ENCODE measurements at places on chromosomes 16 and 17.

DNA sequence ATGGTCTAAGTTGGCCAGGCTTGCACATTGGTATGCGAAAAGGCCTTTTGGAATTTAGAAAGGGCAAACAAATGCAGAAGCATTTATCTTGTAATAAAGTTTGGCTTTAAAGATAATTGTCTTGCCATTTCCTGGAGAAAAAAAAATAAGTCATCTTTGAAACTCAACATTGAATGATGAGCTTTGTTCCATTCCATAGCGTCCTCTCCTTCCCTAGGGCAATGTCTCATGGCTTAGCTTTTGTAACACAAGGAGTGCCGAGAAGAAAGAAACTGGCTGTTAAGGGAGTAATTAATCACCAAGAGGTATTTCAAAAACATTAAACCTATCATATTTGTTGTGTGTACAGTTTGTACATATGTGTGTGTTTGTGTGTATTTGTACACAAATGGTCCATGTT, 372.3 kb downstream of the NPIPA8 start:
- DNase-seq = no peak

GRCh38 chr17:7842380-7843256, 8.6 kb downstream of the KDM6B start:
- peak; percentile 73 for DNase-seq

DNA sequence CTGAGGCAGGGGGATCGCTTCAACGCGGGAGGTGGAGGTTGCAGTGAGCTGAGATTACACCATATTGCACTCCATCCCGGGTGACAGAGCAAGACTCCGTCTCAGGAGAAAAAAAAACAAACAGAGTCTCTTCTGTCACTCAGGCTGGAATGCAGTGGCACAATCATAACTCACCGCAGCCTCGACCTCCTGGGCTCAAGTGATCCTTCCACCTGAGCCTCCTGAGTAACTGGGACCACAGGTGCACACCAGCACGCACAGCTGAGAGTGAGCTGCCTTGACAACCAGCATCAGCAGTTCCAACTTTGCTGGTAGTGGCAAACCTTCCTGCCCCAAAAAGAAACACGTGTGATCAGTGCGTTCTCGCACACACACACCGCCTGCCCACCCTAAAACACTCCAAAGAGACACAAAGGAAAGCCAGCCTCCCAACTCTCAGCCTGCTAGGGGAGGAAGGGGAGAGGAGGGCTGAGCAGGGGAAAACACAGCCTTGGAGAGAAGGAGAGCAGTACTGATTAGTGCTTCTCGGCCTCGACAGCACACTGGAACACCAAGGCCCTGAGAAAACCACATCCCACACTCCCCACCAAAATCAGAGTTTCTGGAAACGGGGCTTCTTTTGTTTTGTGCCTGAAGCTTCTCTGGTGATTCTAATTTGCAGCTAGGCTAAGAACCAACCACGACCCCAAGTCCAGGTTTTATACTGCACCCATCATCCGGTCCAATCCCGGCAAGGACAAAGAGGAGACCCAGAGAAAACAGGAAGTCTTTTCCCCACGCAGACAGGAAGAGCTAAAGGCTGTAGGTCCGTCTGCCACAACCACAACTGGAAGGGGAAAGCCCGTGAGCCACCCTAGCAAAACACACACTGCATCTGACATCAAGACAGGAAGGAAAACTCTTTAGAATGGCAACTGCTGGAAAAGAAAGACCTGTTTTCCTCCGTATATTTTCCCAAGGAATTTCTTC, 28.8 kb downstream of the ZCCHC14 start:
- no peak for DNase-seq

GRCh38 chr16:12024429-12024828, 47.9 kb downstream of the SNX29 start:
- no peak for DNase-seq

DNA sequence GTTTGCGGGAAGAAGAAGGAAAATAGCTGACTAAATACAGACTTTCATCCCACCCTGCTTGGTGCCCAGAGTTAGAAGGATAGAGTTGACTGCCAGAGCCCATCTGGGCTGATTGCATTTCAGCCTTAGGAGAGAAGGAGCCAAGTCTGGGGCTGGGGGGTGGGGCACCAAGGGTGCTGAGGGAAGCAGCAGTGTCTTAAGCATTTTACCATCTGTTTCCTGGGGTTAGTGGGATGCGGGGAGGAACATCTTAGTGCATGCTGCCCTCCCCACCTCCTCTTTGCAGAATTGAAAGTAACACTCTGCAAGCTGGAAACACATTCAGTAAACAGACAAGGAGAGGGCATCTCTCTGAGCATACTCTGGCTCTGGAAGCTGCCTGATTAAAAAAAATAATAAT, 1.5 kb upstream of the ARL5C start:
- no peak for DNase-seq

- DNase-seq = no peak
Measured at GRCh38 chr17:38613981-38614779, 8.4 kb upstream of the SRCIN1 start.

DNA sequence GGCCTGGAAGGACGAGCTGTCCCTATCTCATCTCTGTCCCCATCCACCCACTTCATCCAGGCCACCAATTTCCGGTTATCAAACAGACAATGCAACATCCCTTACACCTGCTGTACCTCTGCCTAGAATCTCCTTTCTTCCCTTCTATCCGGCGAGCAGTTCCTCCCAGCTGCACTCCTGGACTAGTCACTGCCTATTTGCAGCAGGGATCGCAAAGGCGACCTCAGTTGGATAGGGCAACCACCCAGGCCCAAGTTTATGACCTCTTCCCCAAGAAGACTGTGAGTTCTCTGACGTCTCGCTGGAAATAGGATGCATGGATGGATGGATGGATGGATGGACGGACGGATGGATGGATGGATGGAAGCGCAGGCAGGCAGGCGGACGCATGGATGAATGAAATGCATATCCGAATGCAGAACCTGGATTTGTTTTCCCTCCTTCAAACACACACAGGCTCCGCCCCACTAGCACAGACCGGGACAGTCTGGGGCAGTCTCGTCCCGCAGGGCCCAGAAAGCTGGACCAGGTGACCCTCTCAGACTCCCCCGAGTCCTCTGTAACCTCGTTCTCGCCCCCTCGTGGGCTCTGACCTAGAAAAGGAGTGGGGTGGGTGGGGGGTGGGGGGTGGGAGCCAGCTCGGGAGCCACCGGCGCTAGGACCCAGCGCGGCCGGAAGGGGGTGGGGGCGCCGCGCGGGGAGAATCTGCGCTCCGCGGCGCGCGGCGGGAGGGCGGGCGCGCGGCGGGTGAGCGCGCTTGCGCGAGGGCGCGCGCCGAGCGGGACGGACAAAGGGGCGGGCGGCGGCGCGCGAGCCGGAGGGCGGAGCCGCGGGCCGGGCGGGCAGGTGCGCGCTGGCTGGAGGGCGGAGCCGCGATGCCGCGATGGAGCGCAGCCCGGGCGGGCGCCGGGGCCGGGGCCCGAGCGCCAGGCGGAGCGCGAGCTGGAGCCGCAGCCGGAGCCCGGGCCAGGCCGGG, at the start of gene SBK1:
Gene SBK1, plus strand, starts transcription at position 875 of the 976 bp plus-strand sequence. CDS start 24,867 bp downstream, outside the sequence.
- peak; percentile 87 for DNase-seq

- no peak for DNase-seq
Measured at GRCh38 chr17:57356719-57357391, 100.5 kb downstream of the MSI2 start.

GRCh38 chr17:31853911-31854470, 5.1 kb downstream of the COPRS start:
- no peak for DNase-seq

DNA sequence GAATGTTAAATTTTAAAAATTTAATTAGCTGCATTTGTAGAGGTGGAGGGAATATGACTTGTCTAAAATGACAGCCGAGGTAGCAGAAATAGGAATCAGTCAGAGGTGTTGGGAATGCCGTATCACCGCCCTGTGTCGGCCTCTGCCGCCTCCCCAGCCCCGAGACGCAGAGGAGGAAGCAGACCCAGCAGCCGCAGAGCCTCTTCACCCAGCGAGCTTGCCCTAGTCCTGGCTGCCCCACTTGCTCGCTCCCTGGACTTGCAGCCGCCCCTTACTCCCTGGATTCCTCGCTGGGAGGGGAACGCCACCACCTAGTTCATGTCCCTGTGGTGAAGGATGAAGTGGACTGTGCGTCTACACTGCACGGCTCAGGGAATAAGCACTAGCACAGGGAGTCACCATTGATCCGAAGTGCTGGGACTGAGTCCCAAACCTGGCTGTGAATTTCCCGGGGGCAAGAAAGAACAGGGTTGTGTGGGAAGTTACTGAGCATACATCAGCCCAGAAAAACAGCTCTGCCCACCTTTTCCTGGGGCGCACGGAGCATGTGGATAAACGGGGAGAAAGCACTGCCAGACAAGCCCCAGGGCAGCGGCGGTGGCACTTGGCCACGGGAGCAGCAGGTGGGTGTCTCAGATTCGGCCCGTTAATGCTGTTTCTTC, 76.8 kb downstream of the RPTOR start:
- no peak for DNase-seq

GRCh38 chr16:77840673-77841501, 52.5 kb downstream of the VAT1L start:
- DNase-seq = no peak

DNA sequence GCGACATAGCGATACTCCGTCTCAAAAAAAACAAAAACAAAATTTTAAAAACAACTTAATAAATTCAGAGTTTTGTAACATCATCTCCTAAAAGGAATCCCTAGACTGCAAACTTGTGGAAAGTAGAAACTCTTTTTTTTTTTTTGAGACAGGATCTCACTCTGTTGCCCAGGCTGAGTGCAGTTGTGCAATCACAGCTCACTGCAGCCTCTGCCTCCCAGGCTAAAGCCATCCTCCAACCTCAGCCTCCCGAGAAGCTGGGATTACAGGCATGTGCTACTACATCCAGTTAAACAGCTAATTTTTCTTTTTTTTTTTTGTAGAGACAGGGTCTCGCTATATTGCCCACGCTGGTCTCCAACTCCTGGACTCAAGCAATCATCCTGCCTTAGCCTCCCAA, 19.7 kb downstream of the EZH1 start:
- no peak for DNase-seq

GRCh38 chr16:74249846-74250245, 46.8 kb upstream of the PSMD7 start:
- DNase-seq = no peak

- peak; percentile 100 for DNase-seq
Measured at GRCh38 chr17:16438557-16439302, 23.4 kb downstream of the TRPV2 start.

DNA sequence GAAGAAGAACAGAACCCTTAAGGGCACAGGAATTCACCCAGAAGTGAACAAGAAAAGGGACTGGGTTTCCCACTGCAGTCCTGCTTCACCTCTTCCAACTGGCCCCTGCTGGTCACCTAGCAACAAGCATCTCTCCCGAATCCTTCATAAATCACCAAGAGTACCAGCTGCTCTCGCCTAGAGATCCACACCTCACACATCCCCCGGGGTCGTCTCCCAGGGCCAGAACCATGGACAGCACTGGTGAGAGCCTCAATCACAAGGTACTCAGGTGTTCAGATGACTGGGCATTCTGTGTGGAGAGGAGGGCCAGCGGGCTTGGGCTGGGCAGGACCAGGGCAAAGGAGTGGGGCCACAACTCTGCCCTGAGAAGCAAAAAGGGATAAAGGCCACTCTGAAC, 65.9 kb downstream of the CCT6B start:
- no peak for DNase-seq

DNA sequence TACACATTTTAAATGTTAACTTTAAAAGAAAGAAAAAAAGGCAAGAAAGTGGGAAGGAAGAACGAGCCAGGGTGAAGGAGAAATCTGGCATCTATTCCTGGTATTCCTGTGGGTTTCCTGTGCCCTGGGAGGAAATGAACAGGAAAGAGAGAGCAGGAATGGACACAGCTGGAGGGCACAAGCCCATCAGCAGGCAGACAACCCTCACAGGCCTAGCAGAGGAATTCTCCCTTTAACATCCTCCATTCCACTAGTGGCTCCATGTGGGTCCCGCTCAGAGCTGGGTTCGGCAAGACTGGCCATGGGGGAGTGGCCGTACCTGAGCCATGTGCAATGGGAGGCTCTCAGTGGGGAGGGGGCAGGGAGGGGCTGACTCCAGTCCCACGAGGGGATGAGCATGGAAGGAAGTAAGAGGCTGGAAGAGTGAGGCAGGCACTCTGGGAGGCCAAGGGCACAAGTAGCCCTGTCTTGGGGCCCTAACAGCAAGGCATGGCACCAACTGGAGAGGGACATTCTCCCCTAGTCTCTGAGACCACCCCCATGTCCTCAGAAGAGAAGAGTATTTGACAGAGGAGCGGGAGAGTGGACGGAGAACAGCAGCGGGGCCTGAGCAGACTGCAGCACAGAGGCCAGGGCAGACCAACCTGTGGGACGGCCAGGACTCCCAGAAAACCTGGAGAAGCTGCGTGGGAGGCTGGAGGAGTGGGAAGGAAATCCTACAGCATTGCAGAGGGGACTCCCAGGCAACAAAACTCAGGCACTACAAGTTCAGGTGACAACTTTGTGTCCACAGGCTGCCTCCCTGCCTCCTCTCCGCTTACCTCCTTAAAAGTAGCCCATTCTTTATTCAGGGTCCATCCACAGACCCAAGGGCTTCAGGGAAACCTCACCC, 30.2 kb downstream of the TK2 start:
- DNase-seq = no peak

GRCh38 chr17:3915581-3915994, 677 bp downstream of the P2RX1 start:
- no peak for DNase-seq

- no peak for DNase-seq
Measured at GRCh38 chr16:24035127-24035842, 199.5 kb downstream of the PRKCB start.

GRCh38 chr17:40448639-40449261, 5.5 kb downstream of the IGFBP4 start:
- no peak for DNase-seq

DNA sequence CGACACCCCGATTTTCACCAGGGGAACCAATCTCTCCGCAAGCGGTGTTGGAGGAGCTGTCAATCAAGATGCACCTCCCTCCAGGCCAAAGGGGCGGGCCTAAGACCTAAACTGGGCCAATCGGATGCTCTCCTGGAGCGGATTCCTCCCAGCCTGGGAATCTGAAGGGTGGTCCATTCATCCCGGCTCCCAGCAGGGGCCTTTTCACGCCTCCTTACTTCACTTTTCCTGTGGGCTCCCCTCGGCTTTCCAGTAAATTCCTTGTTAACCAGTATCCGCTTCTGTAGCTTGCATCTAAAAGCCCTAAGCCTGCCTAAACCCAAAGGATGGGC, 17.1 kb downstream of the C16orf74 start:
- peak; percentile 85 for DNase-seq
